Uterus (tissue), 4 donors: ENCODE measurements at places on chromosomes 1 and 21. TPM values are rescaled to one million over a fixed set of nuclear protein-coding genes. Genes with fewer than 3 reads are reported as not detected.

GRCh38 chr1:58568911-58569310, 8.1 kb downstream of the TACSTD2 start:
- no peak for DNase-seq

DNA sequence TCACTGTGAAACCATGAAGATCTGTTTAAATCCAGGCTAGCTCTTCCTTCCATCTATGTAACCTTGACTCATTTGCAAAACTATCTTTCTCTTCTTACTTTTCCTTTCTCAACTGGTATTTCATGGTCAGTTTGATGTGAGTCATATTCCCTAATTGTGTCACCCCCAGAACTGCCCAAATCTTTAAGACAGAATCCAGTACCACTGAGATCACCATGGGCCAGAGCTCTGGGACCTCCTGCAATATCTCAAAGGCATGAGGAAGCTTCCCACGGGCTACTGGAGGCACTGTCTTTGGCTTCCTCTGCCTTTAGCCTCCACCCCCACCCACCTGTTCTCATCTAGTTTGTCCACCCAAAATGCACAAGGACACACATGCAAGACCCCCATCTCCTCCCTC, 274.4 kb upstream of the FMN2 start:
- DNase-seq: no peak

GRCh38 chr1:12296623-12297022, 66.8 kb downstream of the VPS13D start:
- no peak for DNase-seq

Gene SLC1A7
- total RNA-seq: 0.24 TPM

Gene TAL1
- 20.7 TPM for total RNA-seq

- DNase-seq: peak; percentile 79
These were observed 12.6 kb downstream of the ZC3H12A start for GRCh38 chr1:37486680-37487618.

DNA sequence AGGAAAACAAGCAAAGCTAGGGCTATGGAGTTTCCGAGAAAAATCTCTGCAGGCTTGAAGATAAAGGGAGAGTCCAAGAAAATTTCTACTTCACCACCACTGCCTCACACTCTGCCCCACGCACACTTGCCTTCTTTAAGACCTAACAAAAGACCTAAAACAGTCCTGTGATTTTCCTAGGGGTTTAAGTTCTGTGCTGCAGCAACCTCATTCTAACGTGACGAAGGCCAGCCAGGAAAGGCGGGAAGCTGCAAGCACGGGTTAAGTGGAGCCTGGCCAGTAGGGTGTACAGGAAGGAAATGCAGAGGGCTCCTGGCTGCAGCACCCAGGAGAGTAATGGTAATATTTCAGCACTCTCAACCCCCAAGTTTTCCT, 1.5 kb downstream of the SPATA6 start:
- DNase-seq: peak; percentile 42

Gene DCAF6
- total RNA-seq: 19.1 TPM

Gene CD5L
- total RNA-seq: not detected
